Stimulated activated CD4-positive, alpha-beta T cell treated with anti-CD3 and anti-CD28 coated beads, Interleukin-1b, Interleukin-23, amount 100 ng/mL, for 1 hour (primary cell): ENCODE measurements at places on chromosomes 7 and 10.

GRCh38 chr7:157898802-157899505, 562.1 kb downstream of the DNAJB6 start:
- no peak for DNase-seq

DNA sequence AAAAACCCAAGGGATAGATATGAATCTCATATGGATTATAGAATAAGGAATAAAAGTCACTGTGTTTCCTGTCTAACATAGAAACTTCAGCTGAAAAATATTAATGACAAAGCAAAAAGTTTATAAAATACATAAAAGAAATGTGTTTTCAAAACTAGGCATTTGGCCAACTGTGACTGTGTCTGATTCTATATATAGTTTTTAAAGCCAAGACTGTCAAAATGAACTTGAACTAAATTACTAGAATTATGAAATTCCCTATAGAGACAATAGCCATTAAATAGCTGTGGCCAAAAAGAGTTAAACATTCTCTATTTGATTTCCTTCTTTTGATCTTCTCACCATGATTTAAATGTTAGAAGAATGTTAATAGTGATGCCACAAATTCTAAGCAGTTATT, 311.2 kb upstream of the SEMA3D start:
- no peak for DNase-seq

DNA sequence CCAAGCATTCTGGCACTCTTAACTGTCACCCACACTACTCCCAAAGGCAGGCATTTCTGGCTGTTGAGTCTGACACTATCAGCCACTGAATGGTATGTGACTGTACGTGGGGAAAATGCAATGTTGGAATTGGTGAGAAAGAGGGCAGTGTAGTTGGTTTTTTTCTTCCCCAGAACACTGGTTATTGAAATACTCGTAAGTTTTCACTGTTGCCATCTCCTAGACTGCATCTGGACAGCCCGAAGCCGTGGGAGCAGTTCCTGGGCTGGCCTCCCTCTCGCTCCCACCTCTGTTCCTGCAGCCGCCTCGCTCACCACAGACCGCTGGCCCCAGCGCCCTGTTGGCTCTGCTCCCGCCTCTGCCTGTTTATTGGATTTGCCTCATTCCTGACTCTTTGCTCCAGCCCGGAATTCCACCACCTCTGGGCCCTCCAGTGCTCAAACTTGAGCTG, 5.7 kb downstream of the PLCE1 start:
- DNase-seq: no peak

DNA sequence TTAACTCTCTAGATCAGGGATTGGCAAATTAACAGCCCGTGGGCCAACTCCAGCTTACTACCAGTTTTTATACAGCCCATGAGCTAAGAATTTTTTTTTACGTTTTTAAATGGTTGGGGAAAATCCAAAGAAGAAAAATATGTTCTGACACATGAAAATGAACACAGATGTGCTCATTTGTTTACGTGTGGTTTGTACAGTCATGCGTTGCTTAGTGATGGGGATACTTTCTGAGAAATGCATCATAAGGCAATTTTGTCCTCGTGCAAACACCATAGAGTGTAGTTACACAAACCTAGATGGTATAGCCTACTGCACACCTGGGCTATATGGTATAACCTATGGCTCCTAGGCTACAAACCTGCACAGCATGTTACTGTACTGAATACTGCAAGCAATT, 8.3 kb upstream of the SMKR1 start:
- no peak for DNase-seq

- no peak for DNase-seq
Measured at GRCh38 chr10:26216585-26217395, at the start of gene GAD2. TSS of gene GAD2 (plus strand) at chr10:26216774. CDS start at chr10:26216810, 36 bp downstream.

- no peak for DNase-seq
Measured at GRCh38 chr7:44461387-44461786, 29.1 kb downstream of the NUDCD3 start.
